Uterus (tissue), 4 donors: ENCODE measurements at places on chromosomes 3 and 15.

- DNase-seq, result no peak
- no peak overlapping the region for H3K4me3 ChIP-seq
- no peaks in the 10 kb centered on the region for H3K4me1 ChIP-seq
- H3K27me3 ChIP-seq, result no peaks in the 10 kb centered on the region
- H3K36me3 ChIP-seq, result no peaks in the 10 kb centered on the region
Measured at GRCh38 chr3:156052115-156052514, 68.3 kb upstream of the KCNAB1 start.

DNA sequence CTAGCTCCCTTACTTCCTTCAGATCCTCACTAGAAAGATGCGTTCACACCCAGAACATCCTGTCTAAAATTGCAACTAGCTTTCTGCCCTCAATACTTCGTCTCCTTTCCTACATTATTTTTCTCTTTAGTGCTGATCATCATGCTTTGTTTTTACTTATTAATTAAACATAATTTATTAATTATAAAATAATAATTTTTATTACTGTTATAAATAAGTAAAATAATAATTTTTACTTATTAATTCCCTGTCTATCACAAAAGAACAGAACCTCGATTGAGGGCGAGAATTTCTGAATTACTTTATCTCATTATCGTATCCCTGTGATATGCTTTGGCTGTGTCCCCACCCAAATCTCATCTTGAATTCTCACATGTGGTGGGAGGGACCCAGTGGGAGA, 41.3 kb downstream of the GOLIM4 start:
- no peaks in the 10 kb centered on the region for H3K27me3 ChIP-seq
- H3K36me3 ChIP-seq, result no peaks in the 10 kb centered on the region
- no peak for DNase-seq
- no peak overlapping the region for H3K27ac ChIP-seq
- H3K4me3 ChIP-seq, result no peak overlapping the region

GRCh38 chr3:52046186-52046901, 10.0 kb downstream of the DUSP7 start:
- no peaks in the 10 kb centered on the region for H3K4me1 ChIP-seq
- H3K27me3 ChIP-seq, result no peaks in the 10 kb centered on the region
- peak overlapping the region; percentile 38 for H3K27ac ChIP-seq
- peak; percentile 55 for DNase-seq

DNA sequence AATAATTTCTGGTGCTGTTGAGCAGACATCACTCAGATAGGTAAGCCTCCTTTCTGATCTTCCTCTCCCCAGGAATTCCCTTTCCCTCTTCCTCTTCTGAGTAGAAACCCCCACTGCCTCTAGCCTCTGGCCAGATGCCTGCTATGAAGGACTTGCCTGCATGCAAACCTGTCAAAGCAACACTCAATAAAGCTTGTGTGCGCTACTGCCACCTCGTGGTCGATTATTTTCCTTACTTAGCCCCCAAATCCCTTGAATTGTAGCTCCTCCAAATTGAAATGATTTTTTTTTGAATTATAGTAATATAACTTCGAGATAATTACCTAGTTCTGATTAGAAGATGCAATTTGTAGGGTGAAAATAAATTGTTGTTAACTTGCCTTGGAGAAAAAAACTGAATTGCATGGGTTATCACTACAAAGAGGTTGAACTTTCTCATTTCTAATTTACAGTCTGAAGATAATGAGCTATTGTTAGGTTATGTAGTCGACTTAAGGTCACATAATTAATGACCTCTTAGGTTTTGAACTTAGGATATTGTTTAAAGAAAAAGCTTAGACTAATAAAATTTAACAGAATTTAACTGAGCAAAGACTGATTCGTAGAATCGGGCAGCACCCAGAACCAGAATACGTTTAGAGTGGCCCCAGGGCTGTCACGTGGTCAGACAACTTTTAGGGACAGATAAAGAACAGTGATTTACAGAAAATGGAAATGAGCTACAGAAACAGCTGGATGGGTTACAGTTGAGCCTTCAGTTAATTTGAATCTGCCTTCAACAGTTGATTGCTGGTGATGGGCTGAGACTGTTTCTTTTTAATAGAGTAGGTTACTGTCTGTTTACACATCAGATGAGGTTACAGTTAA, 269.3 kb downstream of the ARPP21 start:
- no peak overlapping the region for H3K4me3 ChIP-seq
- no peaks in the 10 kb centered on the region for H3K4me1 ChIP-seq
- no peaks in the 10 kb centered on the region for H3K27me3 ChIP-seq

DNA sequence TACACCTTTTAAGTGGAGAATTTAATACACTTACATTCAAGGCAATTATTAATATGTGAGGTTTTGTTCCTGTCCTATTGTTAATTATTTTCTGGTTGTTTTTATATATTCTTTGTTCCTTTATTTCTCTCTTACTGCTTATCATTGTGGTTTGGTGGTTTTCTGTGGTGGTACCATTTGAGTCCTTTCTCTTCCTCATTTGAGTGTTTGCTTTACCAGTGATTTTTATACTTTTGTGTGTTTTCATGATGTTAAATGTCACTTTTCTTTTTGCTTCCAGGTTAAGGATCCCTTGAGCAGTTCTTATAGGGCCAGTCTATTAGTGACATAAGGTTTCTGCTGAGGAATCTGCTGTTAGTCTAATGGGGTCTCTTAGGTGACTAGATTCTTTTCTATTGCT, 116.5 kb downstream of the LRRK1 start:
- DNase-seq, result no peak
- no peaks in the 10 kb centered on the region for H3K4me1 ChIP-seq
- H3K27ac ChIP-seq, result no peak overlapping the region
- H3K4me3 ChIP-seq, result no peak overlapping the region

GRCh38 chr3:98172621-98173020, 6.1 kb downstream of the OR5H15 start:
- DNase-seq, result no peak
- H3K36me3 ChIP-seq, result no peaks in the 10 kb centered on the region
- H3K4me1 ChIP-seq, result no peaks in the 10 kb centered on the region
- no peak overlapping the region for H3K27ac ChIP-seq
- H3K4me3 ChIP-seq, result no peak overlapping the region

DNA sequence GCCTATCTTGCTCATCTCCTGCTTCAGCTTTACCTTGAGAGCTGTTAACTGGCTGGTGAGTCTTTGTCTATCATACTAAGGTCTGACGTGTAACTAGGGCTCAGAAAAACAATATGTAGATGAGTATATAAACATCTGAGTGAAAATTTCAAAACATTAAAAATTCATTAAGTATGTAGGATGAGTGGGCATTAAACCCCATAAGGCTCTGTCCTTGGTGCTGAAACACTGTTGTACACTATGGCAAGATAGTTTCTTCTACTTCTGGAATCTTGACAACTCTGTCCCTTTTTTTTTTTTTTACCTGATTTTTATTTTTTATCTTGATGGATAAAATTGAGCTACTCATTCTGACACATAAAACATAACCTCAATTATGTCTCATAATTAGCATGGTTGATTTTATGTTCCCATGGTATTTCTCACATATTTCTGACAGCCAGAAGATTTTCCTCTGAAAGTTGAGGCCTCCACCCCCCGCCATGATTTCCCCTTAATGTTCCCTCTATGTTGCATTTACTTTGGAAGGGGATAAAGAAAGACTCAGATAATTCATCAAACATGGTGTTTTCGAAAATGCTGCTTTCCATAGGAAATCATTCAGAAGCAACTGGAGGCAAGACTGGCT, 54.3 kb downstream of the DGKG start:
- H3K36me3 ChIP-seq, result no peaks in the 10 kb centered on the region
- H3K27me3 ChIP-seq, result no peaks in the 10 kb centered on the region
- H3K27ac ChIP-seq, result no peak overlapping the region
- DNase-seq, result no peak
- no peaks in the 10 kb centered on the region for H3K4me1 ChIP-seq
